ENCODE measurements at places on chromosomes 11 and 22. TPM values are rescaled to one million over a fixed set of nuclear protein-coding genes. Genes with fewer than 3 reads are reported as not detected.

DNA sequence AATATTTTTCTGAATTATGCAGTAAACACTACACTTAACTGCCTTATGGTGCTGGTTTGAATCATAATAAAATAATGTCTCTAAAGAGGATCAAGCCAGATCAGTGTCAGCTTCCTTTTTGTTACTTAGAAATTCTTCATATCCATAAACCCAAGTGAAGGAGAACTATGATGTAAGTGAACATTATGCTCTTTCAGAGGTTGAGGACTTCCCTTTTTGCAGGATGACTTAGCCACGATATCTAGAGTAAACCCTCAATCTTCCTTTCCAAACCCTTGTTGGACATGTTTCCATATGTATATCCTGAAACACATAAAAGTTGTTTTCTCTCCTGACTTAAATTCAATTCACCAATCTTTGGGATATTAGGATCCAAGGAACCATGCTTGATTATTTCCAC is 19.1 kb downstream of the OR8D1 start:
- no peak for DNase-seq

GRCh38 chr11:132486060-132486459 is 1046.2 kb downstream of the OPCML start:
- DNase-seq: no peak

DNA sequence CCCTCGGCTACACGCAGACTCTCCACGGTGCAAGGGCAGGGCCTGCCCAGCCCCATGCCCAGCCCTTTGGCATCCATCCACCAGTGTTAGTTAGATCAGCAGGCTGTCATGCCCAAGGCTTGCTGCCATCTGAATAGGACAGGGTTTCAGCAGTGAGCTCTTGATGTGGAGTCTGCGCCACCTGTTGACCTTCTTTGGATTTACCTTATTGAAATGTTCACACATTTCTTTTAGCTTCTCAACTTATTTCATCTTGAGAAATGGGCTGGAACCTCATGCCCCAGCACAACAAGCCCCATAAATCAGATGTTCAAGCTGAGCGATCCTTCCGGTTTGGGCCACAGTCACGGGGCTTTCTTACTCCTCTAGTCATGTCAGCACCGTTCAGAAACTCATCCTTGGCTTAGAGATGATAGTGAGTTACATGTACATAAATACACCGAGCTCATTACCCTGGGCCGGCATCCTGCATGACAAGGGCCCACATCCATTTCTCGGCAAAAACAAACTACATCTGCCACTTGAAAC is 61.7 kb downstream of the PARVB start:
- DNase-seq: peak; percentile 75

DNA sequence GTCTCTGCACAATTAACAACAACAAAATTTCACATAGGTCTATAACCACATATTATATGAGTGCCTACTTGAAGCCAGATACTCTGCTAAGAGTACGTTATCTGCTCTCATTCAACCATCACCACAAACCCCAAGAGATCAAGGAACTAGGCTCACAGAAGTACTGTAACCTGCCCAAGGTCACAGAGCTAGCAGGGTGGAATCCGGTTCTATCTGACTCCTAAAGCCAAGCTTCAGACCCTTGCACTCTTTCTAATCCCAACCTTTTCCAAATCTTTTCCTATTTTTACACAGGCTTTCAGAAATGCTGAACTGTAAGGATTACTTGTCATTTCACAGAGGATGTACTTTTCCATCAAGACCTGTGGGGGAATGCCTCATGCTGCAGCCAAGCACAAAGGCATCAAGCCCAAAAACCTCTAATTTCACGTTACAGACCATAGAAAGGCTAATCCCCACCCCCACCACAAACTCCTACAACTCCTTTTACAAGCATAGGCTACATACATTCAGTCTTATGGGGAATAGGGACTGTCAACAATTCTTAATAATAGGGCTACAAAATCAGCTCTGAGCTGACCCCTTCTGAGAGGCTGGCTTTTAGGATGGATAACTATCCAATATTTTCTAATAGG is 927 bp downstream of the PRCP start:
- DNase-seq: peak; percentile 64

DNA sequence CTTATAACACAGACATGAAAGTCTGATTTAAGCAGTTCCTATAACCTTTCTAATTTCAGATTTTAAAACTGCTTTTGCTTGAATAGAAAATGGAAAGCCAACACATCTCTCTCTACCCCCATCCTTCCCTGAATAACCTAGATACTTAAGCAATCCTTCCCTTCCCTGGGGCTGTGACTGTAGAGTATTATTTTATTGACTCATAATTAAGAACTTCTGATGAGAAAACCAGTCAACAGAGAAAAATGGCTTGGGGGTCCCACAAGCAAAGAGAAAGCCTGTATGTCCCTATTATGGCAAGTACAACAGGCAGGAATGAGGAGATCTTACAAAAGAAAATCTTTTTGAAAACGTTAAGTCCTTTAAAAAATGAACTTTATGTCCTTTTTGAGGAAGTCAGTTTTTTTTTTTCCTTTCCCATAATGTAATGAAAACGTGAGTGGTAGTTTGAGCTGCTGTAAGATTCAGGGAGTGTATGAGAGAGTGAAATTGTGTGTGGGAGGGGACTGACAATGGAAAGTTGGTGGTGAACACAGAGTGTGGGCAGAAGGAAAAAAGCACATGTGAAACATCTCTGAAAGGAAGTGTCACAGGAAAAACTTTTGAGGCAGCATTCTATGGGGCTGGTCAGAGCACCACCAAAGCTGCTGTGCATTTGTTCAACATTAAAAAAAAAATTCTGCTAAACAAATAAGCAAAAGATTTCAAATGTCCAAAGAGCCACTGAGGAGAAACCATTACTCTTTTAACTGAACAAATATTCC is 154.6 kb downstream of the MAML2 start:
- DNase-seq: peak; percentile 20

DNA sequence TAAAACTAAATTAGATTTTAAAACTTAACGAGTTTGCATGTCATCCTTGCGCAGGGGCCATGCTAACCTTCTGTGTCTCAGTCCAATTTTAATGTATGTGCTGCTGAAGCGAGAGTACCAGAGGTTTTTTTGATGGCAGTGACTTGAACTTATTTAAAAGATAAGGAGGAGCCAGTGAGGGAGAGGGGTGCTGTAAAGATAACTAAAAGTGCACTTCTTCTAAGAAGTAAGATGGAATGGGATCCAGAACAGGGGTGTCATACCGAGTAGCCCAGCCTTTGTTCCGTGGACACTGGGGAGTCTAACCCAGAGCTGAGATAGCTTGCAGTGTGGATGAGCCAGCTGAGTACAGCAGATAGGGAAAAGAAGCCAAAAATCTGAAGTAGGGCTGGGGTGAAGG is 10.6 kb downstream of the LIMK2 start:
- DNase-seq: no peak

DNA sequence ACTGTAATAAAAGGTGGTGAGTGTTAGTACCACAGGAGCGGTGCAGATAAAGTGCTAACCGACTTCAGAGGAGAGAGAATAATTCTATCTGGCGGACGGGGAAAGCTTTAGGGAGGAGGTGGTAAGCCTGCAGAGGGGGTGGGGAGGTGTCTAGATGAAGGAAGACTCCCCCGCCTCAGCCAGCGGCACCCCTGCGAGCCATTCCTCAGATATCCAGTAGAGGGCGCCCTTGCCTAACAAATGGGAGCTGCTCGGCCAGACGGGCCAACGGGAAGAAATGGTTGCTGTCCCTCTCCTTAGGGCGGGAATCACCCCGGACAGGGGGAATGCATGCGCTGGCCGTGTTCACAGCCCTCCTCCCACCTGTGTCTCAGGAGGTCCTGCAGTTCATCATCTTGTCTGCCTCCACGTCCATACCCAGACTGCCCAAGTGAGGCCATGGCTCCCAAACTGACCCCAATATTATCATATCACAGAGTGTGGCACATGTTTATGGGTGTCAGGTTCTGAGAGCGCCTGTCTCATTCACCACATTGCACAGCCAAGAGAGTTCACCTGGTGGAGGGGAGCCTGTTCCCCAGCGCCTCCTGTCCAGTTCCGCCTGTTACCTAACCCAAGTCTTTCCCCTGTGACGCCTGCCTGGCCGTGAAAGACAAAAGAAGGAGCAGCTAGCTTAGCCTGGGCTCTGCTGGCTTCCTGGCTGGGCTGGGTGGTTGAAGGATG is 85.5 kb downstream of the ST3GAL4 start:
- peak; percentile 77 for DNase-seq

DNA sequence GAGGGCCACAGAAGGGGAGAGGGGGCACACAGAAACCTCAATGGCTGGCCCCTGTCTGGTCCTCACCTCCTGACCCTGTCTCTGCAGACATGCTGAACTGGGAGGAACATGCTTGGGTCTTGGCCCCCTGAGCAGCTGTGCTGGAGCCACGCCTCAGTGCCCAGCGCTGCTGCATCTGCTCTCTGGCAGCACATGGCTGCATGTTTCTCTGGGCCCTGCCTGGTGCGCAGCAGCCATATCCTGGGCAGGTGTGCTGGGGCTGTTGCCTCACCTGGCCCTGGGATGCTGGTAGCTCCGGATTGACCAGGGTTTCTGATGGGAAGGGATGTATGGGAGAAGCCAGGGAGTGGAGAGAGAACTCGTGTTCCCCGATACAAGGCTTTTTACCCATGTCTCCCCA is 248.0 kb downstream of the ST3GAL4 start:
- no peak for DNase-seq

GRCh38 chr11:63761188-63761587 is 7.4 kb downstream of the ZFTA start:
- no peak for DNase-seq

- no peak for DNase-seq
These were observed 32.1 kb upstream of the IGSF9B start for GRCh38 chr11:133988686-133989410.

DNA sequence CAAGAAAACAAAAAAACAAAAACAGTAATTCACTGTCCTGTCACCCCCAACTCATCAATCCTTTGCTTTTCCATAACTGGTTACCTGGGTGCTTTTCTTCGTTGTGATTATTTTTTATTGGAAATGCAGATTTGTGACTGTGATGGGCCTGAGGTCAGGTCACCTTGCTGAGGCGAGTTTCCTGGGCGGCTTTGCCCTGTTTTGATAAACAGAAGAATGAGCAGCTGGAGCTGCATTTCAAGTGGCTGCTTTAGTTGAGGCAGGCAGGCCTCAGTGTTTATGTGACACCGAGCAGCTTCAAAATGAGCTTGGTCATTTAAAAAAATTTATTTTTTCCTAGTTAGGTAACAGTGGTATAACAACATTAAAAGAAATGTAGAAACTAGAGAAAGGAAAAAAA is 22.2 kb downstream of the PTPRJ start:
- DNase-seq: no peak

GRCh38 chr11:61266602-61267001 is 25.6 kb downstream of the PGA5 start:
- no peak for DNase-seq

DNA sequence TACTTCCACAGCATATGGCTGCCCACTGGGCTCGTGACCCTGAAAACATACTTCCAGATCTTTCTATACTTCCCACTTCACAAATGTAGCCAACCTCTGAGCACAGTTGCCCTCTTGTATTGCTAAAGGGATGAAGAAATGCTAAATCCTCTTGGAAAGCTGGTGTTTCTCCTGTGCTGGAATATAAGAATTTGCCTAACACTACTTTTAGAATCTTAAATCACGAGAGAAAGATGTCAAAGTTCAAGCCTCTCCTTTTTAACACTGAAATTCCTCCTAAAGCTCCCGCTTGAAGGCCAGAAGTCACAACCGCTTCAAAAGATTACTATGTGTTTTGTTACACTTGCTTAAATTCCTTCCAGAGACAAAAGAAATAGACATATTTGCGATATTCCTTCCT is 21.9 kb downstream of the MAML2 start:
- no peak for DNase-seq

DNA sequence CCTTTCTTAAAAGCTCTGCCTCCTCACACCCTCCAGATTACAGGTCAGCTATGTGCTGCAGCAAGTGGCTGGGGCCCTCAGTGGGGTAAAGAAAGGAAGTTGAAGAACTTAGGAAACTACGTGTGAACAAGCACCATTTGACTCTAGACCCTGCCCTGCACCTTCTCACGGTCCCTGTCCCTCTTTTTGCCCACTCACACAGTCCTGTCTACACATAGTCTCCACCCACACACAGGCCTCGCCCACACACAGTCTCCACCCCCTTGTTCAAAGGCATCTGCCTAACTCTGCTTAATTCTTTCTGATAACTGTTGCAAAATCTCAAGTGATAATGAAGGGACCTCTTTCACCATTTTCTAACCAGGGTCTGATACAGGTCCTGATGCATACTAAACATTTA is 59.0 kb downstream of the TMPRSS5 start:
- DNase-seq: no peak

- no peak for DNase-seq
These were observed 33.1 kb upstream of the ELF5 start for GRCh38 chr11:34546511-34547209.

DNA sequence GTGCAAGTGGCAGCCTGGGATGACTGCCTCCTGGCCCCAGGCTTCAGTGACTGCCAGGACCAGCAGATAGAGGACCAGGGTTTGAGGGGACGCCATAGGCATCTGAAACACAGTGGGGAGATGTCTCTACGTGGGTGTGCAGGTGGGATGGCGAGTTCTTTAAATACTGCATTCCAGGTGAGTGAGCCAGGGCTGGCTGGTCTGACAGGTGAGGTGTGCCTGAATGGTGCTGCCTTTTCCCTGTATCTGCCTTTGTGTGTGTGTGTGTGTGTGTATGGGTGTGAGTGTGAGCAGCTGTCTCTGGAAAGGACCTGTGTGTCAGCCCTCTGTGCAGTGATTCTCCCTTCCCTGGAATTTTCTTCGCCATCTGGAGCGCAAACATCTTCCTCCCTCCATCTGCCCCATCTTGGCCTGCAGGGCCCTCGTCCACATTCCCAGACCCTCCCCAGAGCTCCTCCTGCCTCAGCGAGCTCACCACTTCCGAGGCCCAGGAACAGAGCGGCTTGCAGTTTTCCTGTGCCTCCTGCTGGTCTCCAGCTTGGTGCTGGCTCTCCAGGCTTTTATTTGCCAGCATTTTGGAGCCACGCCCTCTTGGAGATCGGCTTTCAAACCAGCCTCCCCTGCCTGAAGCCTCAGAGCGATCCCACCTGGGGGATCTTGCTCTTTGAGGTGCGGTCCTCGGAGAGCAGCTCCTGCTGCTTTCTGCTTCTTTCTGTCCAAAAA is at the start of gene GPHA2:
GPHA2 (minus strand) TSS at position 535 of the 723 bp plus-strand sequence; CDS start at position 102, 433 bp downstream.
- DNase-seq: no peak

DNA sequence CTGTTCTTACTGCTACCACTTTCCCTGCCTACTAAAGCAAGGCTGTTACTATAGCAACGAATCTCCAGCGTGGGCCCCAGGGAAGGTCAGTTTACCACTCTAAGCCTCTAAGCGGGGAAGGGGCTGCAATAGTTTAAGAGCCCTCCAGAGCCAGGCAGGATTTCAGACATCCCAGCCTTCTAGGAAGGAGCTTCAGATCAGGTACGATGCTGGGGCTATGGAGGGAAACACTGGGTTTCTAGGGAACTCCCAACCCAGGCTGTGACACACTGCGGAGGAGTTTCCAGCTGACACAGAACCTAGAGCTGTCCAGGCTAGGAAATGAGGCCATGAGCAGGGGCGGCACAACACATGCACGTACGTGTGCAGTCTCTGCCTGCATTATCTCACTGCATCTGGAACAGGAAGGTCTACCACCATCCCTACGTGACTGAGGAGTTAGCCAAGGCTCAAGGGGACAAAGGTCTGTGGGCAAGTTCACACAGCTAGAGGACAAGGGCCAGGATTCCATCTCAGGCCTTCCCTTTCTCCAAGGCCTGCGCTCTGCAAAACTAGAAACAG is 20.4 kb downstream of the HPS4 start:
- DNase-seq: no peak

- no peak for DNase-seq
These were observed 4.8 kb upstream of the XKR3 start for GRCh38 chr22:16829985-16830384.

The USP2 gene
- not detected for total RNA-seq

The ACR gene
- not detected for total RNA-seq

The ME3 gene
- not detected for total RNA-seq

The CASP5 gene
- total RNA-seq: 0.29 TPM

Measured in B cell (primary cell).